ENCODE measurements at places on chromosomes 7 and 10. TPM values are rescaled to one million over a fixed set of nuclear protein-coding genes. Genes with fewer than 3 reads are reported as not detected.

GRCh38 chr7:155994279-155994811, 182.1 kb upstream of the SHH start:
- H3K27me3 ChIP-seq, result no peaks in the 10 kb centered on the region
- H3K27ac ChIP-seq, result no peak overlapping the region
- DNase-seq, result no peak
- H3K4me1 ChIP-seq, result peaks cover 25% of the 10 kb centered on the region

- no peak overlapping the region for H3K27ac ChIP-seq
- no peaks in the 10 kb centered on the region for H3K4me1 ChIP-seq
- H3K4me3 ChIP-seq, result no peak overlapping the region
- no peaks in the 10 kb centered on the region for H3K27me3 ChIP-seq
- no peaks in the 10 kb centered on the region for H3K36me3 ChIP-seq
Observed at GRCh38 chr7:87001214-87001613, 58.2 kb downstream of the ELAPOR2 start.

DNA sequence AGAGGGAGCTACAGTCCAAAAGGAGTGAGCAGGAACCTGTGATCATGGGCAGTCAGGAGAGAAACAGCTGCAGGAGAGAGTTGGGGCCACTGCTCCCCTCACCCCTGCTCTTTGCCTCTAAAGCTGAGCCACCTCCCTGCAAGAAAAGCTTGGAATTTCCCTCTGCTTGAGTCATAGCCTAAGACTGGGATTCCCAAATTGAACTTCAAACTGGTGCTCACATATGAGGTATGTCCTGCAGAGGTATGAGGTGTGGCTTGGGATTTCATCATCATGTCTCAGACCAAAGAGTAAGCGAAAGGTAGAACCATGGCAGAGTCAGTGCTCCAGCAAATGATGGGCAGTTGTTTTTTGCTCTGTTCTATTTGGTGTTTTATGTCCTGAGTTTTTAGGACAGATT, 237.1 kb upstream of the NRP1 start:
- H3K36me3 ChIP-seq, result no peaks in the 10 kb centered on the region
- H3K27ac ChIP-seq, result peak overlapping the region; percentile 23
- no peak overlapping the region for H3K4me3 ChIP-seq

DNA sequence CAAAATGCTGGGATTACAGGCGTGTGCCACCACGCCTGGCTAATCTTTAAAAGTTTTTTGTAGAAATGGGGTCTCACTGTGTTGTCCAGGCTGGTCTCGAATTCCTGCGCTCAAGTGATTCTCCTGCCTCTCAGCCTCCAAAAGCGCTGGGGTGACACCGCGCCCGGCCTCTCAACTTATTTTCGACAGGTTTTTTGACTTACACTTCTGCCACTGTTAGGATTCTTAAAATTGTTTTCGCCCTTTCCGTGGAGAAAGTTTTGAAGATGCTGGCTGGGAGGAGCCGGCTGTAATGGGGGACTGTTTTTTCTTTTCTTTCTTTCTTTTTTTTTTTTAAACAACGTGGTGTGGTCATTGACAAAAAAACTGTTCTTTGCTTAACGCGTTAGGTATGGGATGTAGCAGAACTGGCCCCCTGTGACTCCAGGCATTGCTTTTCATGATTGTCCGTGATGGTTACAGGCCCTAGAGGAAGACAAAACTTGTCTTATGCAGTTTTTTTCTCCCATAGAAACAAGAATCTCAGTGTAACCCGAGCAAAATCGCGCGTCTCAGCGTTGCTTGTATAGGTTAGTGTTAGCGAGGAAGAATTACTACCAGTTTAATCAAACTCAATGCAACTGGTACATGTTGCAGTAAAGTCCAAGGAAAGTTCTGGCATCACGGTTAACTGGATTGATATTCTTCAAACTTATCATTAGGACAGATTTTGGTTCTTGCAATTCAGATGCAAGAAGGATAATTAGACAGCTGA, 72.2 kb downstream of the DAGLB start:
- no peak for DNase-seq
- H3K27me3 ChIP-seq, result no peaks in the 10 kb centered on the region
- peak overlapping the region; percentile 91 for H3K4me3 ChIP-seq
- peaks cover 59% of the 10 kb centered on the region for H3K4me1 ChIP-seq
- H3K36me3 ChIP-seq, result no peaks in the 10 kb centered on the region

- H3K36me3 ChIP-seq, result no peaks in the 10 kb centered on the region
- no peak for DNase-seq
- H3K27me3 ChIP-seq, result no peaks in the 10 kb centered on the region
Observed at GRCh38 chr7:81789406-81790119, 19.7 kb upstream of the HGF start.

DNA sequence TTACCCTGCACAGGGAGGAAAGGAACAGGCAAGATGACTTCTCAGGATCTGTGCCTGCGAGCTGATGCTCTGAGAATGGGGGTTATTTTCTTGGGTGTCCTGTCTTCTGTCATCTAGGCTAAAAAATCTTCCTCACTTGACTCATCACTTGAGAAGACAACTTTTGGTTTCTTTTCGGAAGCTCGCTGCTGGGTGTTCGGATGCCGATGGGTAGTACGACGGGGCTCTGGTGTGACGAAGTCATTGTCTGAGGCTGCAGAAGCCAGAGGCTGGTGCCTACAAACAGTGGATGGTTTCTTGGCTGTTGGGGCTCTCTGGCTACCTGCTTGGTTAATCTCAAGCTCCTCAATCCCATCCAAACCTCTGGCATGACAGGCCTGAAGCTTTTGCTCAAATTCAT, 92.2 kb downstream of the NPSR1 start:
- H3K27ac ChIP-seq, result no peak overlapping the region
- DNase-seq, result no peak
- H3K4me1 ChIP-seq, result no peaks in the 10 kb centered on the region
- no peaks in the 10 kb centered on the region for H3K36me3 ChIP-seq

GPC2 gene
- polyA plus RNA-seq, result not detected

GRCh38 chr7:40243076-40243475, 108.3 kb downstream of the SUGCT start:
- DNase-seq, result no peak
- no peaks in the 10 kb centered on the region for H3K27me3 ChIP-seq
- H3K4me1 ChIP-seq, result no peaks in the 10 kb centered on the region

BICC1 gene
- polyA plus RNA-seq, result 0.02 TPM

MMP21 gene
- polyA plus RNA-seq, result not detected

OIT3 gene
- not detected for polyA plus RNA-seq

CPED1 gene
- polyA plus RNA-seq, result 5.0 TPM

NAT16 gene
- polyA plus RNA-seq, result not detected

DNA sequence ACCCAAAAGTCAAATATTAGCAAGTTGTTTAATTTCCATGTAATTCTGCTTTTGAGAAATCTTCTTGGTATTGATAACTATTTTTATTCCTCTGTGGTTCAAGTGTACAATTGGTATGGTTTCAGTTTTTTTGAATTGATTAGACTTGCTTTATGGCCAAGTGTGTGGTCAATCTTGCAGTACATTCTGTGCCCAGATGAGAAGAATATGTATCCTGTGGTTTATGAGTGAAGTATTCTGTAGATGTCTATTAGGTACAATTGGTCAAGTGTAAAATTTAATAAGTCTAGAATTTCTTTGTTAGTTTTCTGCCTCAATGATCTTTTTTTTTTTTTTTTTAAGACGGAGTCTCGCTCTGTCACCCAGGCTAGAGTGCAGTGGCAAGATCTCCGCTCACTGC, 36.6 kb upstream of the C7orf33 start:
- H3K4me1 ChIP-seq, result no peaks in the 10 kb centered on the region
- H3K36me3 ChIP-seq, result no peaks in the 10 kb centered on the region
- no peak for DNase-seq
- no peak overlapping the region for H3K4me3 ChIP-seq
- H3K27ac ChIP-seq, result no peak overlapping the region

MSS51 gene
- polyA plus RNA-seq, result not detected

SOSTDC1 gene
- not detected for polyA plus RNA-seq

- H3K36me3 ChIP-seq, result no peaks in the 10 kb centered on the region
- no peaks in the 10 kb centered on the region for H3K27me3 ChIP-seq
- no peak for DNase-seq
- H3K4me1 ChIP-seq, result no peaks in the 10 kb centered on the region
- no peak overlapping the region for H3K4me3 ChIP-seq
Observed at GRCh38 chr7:96921771-96922170, 83.6 kb upstream of the DLX6 start.

DNA sequence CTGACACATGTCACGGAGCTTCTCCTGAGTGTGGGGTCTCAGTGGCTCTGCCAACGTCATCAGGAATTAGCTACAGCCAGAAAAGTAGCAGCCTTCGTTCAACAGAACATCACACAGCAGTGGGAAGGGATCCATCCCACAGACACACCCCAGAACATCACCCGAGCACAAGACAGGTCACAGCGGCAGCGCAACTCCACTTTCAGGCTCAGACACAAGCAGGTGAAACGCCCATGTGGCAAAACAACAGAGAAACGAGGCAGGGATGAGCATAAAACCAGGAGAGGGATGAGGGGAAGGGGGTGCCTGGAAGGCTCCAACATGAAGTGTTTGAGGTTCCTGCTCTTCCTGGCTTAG, 44.8 kb downstream of the CAMK2B start:
- no peaks in the 10 kb centered on the region for H3K27me3 ChIP-seq
- no peak for DNase-seq
- no peaks in the 10 kb centered on the region for H3K4me1 ChIP-seq
- no peak overlapping the region for H3K4me3 ChIP-seq
- H3K36me3 ChIP-seq, result no peaks in the 10 kb centered on the region
- H3K27ac ChIP-seq, result no peak overlapping the region

- no peaks in the 10 kb centered on the region for H3K36me3 ChIP-seq
- no peaks in the 10 kb centered on the region for H3K27me3 ChIP-seq
- H3K27ac ChIP-seq, result no peak overlapping the region
- no peaks in the 10 kb centered on the region for H3K4me1 ChIP-seq
- no peak overlapping the region for H3K4me3 ChIP-seq
Observed at GRCh38 chr7:1638215-1638661, 31.8 kb upstream of the ELFN1 start.

DNA sequence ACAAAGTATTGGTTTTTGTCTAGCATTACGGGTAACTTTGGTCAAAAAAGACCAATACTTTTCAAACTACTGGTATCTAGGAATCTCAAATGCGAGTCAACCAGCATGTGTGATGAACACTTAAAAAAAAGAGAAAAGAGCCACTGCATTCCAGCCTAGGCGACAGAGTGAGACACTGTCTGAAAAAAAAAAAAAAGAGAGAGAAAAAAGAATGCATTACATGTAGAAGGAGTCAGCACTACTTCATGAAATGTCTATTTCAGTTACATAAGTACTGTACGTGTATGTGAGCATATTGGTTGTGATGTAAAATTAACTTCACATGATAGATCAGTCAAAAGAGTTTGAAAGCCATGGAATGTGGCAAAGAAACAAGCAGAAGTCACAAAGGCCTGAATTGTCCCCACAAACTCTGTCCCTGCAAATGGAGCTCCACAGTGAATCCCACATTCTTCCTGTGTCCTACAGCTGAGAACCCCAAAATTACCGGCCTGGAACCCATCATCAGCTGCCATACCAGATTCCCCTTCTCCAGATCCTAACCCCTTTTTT, 1.6 kb downstream of the DENND11 start:
- DNase-seq, result no peak
- peak overlapping the region; percentile 77 for H3K4me3 ChIP-seq
- peaks cover 21% of the 10 kb centered on the region for H3K4me1 ChIP-seq
- no peak overlapping the region for H3K27ac ChIP-seq
- H3K36me3 ChIP-seq, result no peaks in the 10 kb centered on the region

DNA sequence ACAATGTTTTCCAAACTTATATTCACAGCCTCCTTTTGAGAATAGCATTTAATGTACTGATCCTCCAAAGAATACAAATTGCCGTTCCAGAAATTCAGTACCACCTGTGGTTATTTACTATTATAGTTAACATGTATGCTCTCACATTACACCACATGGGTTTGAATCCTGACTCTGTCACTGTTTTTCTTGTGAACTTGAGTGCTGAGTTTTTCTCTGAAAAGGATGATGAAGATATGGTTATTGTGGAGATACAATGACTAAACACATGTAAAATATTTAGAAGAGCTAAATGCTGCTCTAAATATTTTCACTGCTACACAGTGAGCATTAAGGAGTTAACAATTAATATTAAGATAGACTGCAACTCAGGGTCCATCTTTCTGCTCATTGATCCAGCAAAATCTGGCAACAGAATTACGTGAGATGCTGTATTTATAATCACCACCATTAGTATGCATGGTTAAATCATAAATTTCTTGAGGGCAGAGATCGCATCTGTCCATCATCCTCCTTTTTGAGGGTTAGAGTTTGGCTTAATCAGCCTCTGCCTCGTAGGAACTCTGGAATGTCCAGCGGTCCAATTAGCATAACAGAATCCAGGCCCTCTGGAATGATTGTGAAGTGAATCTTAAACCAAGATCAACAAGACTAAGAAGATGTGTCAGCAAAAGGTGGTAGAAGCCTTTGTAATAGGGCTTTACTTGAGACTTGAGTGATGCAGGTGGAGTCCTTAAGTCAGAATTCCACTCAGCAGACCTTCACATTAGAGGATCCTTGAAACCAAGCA, 152.8 kb downstream of the MACC1 start:
- no peak overlapping the region for H3K4me3 ChIP-seq
- no peaks in the 10 kb centered on the region for H3K36me3 ChIP-seq
- H3K4me1 ChIP-seq, result no peaks in the 10 kb centered on the region
- no peak overlapping the region for H3K27ac ChIP-seq
- no peak for DNase-seq
- H3K27me3 ChIP-seq, result no peaks in the 10 kb centered on the region

TMEM273 gene
- polyA plus RNA-seq, result 6.7 TPM

- no peak overlapping the region for H3K27ac ChIP-seq
- H3K36me3 ChIP-seq, result peaks cover 9% of the 10 kb centered on the region
- H3K4me1 ChIP-seq, result peaks cover 28% of the 10 kb centered on the region
- no peak for DNase-seq
Observed at GRCh38 chr7:2724453-2725177, 36.6 kb downstream of the AMZ1 start.

- H3K36me3 ChIP-seq, result peaks cover 31% of the 10 kb centered on the region
- no peak overlapping the region for H3K4me3 ChIP-seq
- DNase-seq, result no peak
Observed at GRCh38 chr7:37216923-37217322, 231.7 kb downstream of the ELMO1 start.

- no peak overlapping the region for H3K27ac ChIP-seq
- no peak for DNase-seq
- H3K36me3 ChIP-seq, result no peaks in the 10 kb centered on the region
Observed at GRCh38 chr10:10208196-10208595, 809.5 kb upstream of the CELF2 start.

- H3K27ac ChIP-seq, result no peak overlapping the region
- H3K4me1 ChIP-seq, result no peaks in the 10 kb centered on the region
- H3K27me3 ChIP-seq, result no peaks in the 10 kb centered on the region
Observed at GRCh38 chr10:24119896-24120295, 89.0 kb upstream of the KIAA1217 start.

FGF8 gene
- polyA plus RNA-seq, result not detected

MSRB2 gene
- 19.7 TPM for polyA plus RNA-seq

- no peaks in the 10 kb centered on the region for H3K4me1 ChIP-seq
- DNase-seq, result no peak
- H3K27me3 ChIP-seq, result no peaks in the 10 kb centered on the region
- no peak overlapping the region for H3K27ac ChIP-seq
- no peaks in the 10 kb centered on the region for H3K36me3 ChIP-seq
Observed at GRCh38 chr10:24851629-24852028, 100.8 kb downstream of the PRTFDC1 start.

MEOX2 gene
- polyA plus RNA-seq, result not detected

Measured in CD14-positive monocyte (primary cell).